Activated CD4-positive, alpha-beta memory T cell treated with anti-CD3 and anti-CD28 coated beads, Interleukin-2, amount 10 ng/mL, durations not matched to agents 7 days and 5 days (primary cell): ENCODE measurements at places on chromosomes 1 and 21. TPM values are rescaled to one million over a fixed set of nuclear protein-coding genes. Genes with fewer than 3 reads are reported as not detected.

The WNT3A gene
- total RNA-seq: not detected

The IRF2BP2 gene
- 125 TPM for total RNA-seq

- no peak for DNase-seq
These were observed 498.7 kb downstream of the SMYD3 start for GRCh38 chr1:246008363-246008831.

DNA sequence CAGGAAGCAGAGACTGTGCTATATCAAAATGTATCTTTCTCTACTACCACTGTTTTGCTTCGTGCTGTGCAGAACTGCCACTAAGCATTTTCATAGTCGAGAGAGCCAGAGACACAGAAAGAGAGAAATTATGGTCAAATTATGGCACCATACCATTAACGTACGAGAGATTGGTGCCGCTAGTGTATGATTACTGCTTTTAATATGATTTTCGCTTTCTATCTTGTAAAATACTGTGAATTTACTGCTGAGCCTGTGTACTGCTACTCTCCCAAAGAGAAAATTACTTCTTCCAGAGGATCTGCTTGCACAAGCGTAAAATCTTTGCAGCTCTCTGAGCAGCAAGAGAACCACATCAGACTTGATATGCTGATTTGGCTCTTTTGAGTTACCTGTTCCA is 71.1 kb upstream of the ZNF281 start:
- DNase-seq: no peak
